ENCODE measurements at places on chromosomes 6 and 20.

DNA sequence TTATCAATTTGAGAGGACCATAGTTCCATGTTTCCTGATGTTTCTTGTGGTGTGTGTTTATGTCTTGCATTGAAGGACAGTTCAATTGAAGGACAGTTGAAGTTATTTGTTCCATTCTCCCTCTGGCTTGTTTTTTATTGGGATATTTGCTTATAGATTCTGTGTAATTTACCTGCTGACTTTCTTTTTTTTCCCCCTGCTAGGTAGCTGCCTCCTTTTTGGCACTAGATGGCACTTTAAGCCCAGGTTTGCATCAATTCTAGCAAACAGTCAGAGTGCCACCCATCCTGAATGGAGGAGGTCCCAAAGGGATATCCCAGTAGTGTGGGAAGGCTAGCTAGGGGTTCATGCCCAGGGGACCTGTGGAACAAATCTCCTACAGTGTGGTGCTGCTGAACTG lies 78.1 kb downstream of the CFAP61 start:
- DNase-seq = no peak

GRCh38 chr20:54168961-54169862 lies 4.6 kb downstream of the CYP24A1 start:
- DNase-seq = no peak

DNA sequence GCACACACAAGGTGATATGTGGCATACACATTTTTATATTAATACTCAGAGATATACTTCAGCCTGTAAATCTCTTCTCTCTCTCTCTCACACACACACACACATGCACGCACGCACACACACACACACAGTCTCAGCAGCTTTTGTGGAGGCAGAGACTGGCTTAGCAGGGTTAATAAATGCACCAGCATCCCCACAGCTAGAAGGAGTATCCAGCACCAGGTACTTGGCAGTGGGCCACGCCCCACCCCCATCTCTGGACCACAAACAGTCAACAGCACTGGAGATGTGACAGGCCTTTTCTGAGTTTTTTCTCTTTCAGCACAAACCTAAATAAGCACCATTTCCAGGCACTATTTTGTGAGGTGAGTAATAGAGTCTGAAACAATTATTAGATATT lies 47.3 kb upstream of the LRFN2 start:
- no peak for DNase-seq

DNA sequence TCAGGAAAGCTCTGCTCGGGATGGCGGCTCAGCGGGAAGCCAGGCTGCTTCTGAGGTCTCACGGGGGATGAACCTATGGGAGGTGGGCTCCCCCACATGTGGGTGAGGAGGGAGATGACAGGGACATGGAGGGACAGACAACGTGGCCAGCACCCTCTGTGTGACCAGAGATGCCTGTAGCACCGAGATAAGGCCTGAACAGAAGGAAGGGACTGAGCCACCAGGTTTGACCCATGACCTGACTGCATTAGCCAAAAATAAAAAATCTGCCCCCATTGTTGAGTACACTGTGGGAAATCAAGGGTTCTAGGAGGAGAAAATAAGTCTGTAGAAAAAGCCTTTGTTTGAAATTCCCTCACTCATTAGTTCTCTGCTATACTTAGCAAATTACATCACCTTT lies 105.7 kb downstream of the RNASET2 start:
- DNase-seq = no peak

DNA sequence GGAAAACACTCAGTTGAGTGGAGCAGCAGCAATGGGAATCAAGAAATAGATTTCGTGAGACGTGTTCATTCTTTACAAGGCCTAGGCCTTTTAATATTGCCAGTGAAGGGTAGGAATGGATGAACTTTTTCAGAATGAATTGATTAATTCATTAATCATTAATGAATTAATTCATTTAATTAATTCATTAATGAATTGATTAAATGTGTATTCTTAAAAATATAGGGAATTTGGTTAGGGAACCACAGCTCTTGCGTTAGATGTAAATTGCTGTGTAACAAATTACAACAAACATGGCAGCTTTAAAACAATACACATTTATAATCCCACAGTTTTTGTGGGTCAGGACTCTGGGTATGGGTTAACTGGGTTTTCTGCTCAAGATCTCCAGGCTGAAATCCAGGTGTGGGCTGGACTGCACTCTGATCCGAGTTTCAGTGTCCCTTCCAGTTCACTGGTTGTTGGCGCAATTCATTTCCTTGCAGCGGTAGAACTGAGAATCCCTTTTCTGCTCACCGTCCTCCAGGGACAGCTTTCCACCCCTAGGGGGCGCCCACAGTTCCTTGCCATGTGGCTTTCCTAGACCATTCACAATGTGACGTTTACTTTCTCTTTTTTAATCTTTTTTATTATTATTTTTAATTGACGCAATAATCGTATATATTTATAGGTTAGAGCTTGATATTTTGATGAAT lies 32.8 kb upstream of the BCAS1 start:
- peak; percentile 59 for DNase-seq

- DNase-seq = peak; percentile 15
Measured at GRCh38 chr6:84258268-84258667, 30.8 kb upstream of the CEP162 start.

GRCh38 chr6:137800762-137801161 lies 66.3 kb upstream of the TNFAIP3 start:
- no peak for DNase-seq
